ENCODE measurements at places on chromosomes 7 and 10.

DNA sequence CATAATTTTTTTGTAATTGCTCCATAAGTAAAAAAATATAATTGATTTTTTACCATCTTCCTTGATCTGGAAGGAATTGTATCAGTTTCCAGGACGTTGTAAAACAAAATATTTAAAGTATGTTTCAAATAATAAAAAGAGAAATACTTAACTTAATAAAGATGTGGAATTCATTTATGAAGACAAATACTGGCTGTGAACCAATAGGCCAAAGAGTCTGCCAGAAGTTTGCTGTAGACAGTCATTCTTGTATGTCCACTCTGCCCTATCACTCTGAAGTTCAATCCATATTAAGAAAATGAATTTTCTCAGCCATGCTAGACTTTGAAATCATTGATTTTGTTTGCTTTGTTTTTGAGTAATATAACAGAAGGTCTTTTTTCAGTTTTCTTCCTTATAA is 256.4 kb downstream of the TRIL start:
- DNase-seq, result peak; percentile 63

- no peak for DNase-seq
Measured at GRCh38 chr7:2920956-2921652, 77.0 kb upstream of the GNA12 start.

DNA sequence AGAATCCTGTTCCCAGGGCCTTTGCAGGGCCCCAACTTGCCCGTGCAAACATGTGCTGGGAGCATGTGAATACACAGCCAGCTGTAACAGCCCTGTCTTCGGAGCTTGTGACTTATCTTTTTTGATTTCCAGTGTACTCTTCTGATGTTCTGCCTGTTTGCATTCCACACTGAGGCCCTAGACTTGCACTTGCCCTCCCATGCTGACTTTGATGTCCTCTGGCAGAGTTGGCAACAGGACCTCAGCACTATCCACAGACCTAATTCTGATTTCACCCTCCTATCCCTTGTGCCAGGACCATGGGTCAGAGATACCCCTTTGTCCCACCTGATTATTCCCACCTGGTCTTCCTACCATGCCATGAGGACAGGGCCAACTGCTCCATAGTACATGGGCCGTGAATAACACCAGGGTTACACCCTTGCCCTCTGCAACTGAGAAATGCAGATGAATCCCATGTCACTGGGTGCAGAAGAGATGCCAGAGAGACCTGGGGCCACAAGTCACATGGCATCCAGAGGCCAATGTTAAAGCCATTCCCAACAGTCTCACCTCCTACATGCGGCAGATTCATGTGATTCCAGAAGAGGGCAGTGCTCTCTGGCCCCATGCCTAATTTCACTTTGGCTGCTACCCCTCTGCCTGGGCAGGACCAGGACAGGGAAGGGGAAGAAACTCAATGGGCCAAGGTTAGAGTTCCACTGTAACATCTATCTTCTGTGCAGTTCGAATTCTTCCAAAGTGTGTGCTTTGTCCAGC is 43.0 kb downstream of the SCRN1 start:
- DNase-seq, result peak; percentile 41

DNA sequence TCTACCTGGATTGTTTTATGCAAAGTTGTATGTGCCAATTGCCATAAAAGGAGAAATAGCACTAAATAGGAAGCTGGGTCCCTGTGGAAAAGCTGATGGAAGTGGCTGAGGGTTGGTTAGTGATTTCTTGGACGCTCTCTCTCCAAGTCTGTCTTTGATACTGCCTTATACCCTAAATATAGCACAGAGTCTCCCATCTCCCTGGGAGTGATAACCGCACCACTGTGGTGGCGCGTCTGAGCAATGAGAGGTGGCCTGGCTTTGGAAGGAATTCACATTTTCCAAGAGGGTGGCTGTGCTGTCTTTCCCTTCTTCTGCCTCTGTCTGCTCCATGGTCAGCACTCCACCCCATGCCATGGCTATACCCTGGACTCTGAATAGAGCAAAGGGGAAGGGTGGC is 31.2 kb downstream of the STMP1 start:
- DNase-seq, result no peak

DNA sequence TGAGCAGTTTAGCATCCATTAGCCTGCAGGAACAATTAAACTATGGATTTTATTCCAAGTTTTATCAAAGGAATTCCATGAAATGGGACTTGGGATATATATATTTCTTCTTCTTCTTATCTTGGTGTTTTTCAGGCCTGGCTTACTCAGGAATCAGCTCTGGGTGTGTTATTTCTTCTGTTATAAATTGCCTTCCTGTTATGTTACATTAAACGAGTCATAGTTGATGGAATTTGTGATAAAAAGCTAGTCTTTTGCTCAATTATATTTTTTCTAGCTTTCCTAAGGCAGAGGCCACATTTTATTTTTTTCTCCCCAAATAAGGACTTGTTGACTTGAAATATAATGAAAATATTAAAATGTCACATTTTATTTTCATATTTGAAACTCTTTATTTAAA is 141.3 kb downstream of the EPC1 start:
- peak; percentile 68 for DNase-seq

DNA sequence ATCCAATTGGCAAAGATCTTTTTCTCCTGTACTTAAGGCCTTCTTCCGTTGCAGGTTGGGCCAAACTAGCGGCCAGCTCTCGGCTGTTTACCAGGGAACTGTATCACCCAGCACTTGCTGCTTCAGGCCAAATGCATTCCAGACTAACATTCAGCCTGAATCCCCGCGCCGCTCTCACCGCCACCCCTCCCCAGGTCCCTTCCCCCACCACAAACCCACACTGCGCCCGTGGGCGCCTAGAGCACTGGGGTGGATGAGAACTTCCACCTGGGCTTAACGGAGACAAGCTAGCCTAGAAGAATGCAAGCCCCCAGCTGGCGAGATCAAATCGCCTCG is 676 bp downstream of the TCAF1 start:
- DNase-seq, result peak; percentile 66

DNA sequence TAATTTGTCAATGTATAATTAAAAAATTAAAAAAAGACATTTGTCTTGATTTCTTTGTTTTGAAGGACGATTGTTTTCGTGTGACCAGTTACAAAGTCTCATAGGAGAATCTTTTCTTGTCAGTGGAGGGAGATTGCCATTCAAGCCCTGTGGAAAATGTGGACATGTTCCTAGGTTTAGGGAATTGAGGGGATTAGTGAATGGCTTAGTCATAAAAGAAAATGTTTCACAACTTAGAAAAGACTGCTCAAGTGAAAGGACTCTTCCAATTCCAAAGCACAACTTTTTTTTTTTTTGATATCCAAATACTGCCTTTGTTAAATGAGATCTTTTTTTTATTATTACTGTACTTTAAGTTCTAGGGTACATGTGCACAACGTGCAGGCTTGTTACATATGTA is 140.7 kb upstream of the HABP2 start:
- DNase-seq, result no peak

DNA sequence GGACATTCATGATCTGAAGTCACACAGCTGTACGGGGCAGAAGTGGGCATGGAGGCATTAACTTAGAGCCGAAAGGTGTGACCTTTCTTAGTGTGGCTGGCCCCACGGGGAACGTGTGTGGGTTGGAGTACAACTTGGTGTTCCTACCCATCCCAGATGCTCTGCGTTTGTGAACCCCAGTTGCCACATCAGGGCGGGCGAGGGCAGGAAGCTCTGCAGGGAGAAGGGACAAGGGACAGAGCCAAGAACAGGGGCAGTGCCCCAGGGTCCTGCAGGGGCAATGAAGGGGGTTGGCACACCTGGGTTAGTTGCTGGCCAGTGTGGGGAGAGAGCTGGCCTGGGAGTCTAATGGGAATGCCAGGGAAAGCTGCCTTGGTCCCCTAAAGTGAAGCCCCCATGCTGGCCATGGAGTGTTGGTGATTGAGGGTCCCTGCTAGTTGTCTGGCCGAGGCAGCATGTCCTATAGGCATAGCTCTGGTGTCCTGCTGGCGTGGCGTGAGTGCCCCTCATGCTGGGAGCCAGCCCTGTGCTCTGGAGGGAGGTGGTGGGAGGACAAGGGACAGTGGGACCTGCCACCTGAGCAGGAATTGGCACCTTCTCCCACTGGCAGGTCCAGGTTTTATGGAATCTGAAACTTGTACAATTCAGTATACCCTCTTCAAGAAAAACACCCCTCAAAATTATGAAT is 18.9 kb downstream of the HTRA1 start:
- no peak for DNase-seq

- peak; percentile 78 for DNase-seq
Measured at GRCh38 chr7:69395061-69395714, 203.1 kb upstream of the AUTS2 start.

DNA sequence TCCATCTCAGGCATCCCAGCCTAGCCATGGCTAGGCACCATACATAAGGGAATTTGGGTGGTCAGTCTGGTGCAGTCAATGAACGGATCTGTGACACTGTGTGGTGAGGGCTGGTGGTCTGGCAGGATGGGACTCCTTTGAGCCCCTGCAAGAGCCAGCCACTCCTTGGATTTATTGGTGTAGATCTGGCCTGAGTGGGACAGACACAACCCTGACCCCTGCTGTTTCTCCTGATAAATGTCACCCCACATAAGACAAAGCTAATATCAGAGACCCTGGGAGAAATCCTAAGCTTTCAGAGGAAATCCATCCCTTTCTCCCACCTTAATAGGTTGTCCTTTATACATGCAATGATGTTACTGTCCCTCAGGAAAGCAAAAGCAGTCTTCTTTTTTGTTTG is 2.3 kb downstream of the FBXO24 start:
- DNase-seq, result no peak

- DNase-seq, result peak; percentile 27
Measured at GRCh38 chr7:19317461-19317860, 172.2 kb upstream of the FERD3L start.

DNA sequence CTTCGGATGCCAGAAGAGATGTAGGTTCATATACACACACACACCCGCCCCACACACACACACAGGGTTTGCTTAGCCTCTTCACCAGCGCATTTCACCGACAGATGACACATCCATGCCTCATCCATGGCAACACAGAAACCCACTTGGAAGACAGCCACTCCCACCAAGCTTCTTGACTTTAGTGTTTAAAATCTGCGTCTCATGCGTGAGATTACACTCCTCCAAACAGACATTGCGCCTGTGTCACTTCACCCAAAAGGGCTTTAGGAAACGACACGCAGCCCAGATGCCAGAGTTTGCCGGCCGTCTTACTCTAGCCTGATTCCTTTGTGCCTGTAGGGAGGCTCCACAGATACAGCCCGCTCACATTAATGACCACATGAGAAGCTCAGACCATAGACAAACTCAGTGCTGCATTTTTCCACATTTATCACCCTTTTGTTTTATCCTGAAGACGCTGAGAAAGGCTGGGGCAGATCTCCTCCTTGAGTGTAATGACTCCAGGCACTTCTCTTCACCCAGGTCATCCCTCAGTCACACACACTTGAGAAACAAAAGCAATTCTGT is 73.8 kb downstream of the DIP2C start:
- peak; percentile 57 for DNase-seq

GRCh38 chr7:102828286-102828685 is 79.5 kb downstream of the FAM185A start:
- peak; percentile 53 for DNase-seq

- no peak for DNase-seq
Measured at GRCh38 chr7:6425948-6426347, 21.8 kb downstream of the DAGLB start.

GRCh38 chr10:36515319-36515718 is 610.1 kb upstream of the ANKRD30A start:
- DNase-seq, result peak; percentile 47

- DNase-seq, result no peak
Measured at GRCh38 chr7:152459724-152460251, 24.0 kb upstream of the KMT2C start.

- peak; percentile 86 for DNase-seq
Measured at GRCh38 chr7:51067757-51068156, 248.9 kb downstream of the COBL start.
